Tibial nerve (tissue), 4 donors: ENCODE measurements at places on chromosomes 11 and 22. TPM values are rescaled to one million over a fixed set of nuclear protein-coding genes. Genes with fewer than 3 reads are reported as not detected.

Gene DDIAS
- 3.1 TPM for total RNA-seq

Gene TESMIN
- 0.42 TPM for total RNA-seq

- H3K4me3 ChIP-seq = no peak overlapping the region
- no peak overlapping the region for H3K27ac ChIP-seq
- DNase-seq = peak; percentile 65
- peaks cover 61% of the 10 kb centered on the region for H3K36me3 ChIP-seq
These were observed 18.4 kb downstream of the SELENOO start for GRCh38 chr22:50218996-50219727.

Gene EFEMP2
- total RNA-seq = 78.4 TPM

DNA sequence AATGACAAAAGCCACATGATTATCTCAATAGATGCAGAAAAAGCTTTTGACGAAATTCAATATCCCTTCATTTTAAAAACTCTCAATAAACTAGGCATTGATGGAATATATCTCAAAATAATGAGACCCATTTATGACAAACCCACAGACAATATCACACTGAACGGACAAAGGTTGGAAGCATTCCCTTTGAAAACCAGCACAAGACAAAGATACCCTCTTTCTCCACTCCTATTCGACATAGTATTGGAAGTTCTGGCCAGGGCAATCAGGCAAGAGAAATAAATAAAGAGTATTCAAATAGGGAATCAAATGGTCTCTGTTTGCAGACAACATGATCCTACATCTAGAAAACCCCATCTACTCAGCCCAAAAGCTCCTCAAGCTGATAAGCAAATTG, 52.0 kb downstream of the CASP12 start:
- no peak overlapping the region for H3K27ac ChIP-seq
- no peaks in the 10 kb centered on the region for H3K4me1 ChIP-seq
- H3K4me3 ChIP-seq = no peak overlapping the region
- H3K36me3 ChIP-seq = no peaks in the 10 kb centered on the region
- DNase-seq = no peak

DNA sequence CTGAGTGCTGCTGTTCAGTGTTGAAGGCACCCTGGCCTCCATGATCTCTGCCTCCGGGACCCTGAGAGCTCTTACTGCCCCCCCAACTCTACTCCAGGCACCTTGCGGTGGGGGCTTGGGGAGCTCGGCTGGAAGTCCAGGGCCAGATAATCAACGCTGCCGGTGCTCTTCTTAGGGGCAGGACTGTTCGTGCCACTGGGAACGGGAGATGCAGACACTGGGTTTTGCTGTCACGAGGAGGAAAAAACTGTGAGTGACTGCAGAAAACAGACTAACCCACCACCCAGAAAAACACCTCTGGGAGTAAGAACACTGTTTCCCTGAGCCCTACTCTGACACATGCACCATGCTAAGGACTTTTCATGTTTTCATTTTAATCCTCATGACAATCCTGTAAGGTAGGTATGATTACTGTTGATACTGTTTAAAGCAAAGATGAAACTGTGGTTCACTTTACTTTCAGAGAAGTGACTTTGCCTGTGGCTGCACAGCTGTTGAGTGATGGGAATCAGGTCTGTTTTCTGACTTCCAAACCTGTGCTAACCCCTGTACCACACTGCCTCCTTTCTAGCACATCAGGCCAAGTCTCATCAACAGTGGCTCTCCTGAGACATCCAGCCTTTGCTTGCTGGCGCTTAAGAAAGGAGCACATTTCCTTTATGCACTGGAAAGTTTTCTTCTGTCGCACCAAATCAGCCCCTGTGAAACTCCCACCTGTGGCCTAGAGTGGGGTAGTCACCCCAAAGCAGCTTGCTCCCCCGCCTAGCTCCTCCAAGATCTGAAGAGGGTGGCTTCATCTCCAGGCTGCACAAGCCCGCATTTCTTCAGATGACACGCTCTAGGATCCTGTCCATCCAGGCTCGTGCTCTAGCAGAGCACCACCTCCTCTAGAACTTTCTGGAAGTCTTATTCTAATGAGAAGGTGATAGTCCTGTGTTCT, 31.8 kb downstream of the USP35 start:
- H3K27ac ChIP-seq = no peak overlapping the region
- no peaks in the 10 kb centered on the region for H3K36me3 ChIP-seq
- DNase-seq = no peak
- no peaks in the 10 kb centered on the region for H3K27me3 ChIP-seq
- H3K4me3 ChIP-seq = no peak overlapping the region

DNA sequence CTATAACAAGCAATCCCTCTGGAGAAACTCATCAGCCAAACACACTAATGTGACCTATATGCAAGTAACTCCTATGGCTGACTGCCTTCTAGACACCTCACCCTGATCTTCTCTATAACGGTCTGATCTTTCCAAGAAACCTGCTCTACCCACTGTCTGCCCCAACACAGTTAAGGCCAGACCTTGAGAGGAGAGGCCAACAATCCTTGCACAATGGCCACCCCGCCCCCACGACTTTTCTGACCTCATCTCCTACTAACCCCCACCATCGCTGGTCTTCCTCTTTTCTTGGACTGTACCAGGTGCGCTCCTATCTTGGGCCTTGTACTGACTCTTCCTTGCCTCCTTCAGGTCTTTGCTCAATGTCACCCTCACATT, 12.5 kb downstream of the HIRA start:
- H3K27me3 ChIP-seq = no peaks in the 10 kb centered on the region
- no peak for DNase-seq
- H3K27ac ChIP-seq = no peak overlapping the region
- H3K4me1 ChIP-seq = no peaks in the 10 kb centered on the region
- H3K36me3 ChIP-seq = no peaks in the 10 kb centered on the region

Gene OR8D1
- total RNA-seq = not detected

Gene HTR3B
- total RNA-seq = not detected

DNA sequence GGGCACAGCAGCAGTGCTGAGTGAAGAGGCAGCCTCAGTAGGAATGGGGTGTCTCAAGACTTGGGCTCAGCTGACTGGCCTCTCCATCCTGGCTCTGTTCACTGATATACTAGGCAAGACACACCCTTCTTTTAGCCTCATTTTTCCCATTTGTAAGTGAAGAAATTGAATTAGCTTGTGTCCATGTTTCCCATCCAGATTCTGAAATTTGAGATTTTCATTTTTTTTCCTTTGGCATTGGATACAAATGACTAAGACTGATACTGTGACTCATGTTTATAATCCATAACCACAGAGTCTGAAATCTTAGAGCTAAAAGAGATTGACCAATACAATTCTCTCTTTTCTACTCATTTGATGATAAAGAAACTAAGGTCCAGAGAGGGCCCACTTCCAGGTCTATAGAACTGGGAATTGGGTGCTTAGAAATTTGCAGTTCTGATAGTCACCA, 110.9 kb downstream of the KCNC1 start:
- no peaks in the 10 kb centered on the region for H3K27me3 ChIP-seq
- H3K4me1 ChIP-seq = no peaks in the 10 kb centered on the region
- H3K4me3 ChIP-seq = no peak overlapping the region
- no peak for DNase-seq
- no peak overlapping the region for H3K27ac ChIP-seq

Gene PHF21B
- total RNA-seq = 0.90 TPM

DNA sequence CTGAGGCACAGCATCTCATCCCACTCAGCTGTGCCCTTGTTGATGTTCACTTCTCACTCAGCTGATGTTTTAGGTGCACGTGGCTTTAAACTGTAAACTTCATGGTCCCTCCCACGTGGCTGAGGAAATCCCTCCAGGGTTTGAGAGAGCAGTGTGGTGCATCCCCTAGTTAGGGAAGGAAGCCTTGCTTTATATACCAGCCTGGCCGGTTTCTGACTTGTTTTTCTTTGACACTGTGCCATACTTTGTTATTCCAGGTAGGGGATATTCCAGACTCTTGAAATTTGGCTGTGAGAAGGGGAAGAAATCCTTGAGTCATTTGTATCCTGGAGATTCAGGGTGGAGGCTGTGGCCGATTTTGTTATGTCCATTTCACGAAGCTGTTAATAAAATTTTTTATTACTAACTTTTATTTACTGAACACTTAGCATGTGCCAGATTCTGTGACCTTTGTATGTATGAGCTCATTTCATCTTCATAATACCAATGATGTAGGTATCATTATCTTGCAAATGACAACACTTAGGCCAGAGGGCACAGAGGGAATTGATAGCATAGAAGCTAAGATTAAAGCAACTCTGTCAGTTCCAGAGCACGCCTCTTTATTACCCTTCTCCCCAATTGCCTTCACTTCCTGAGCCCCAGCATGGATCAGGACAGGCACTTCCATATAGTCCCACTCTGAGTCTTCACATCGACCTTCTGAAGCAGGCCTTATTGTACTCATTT, 116.6 kb downstream of the NAV2 start:
- no peaks in the 10 kb centered on the region for H3K36me3 ChIP-seq
- peaks cover 9% of the 10 kb centered on the region for H3K4me1 ChIP-seq
- H3K27me3 ChIP-seq = no peaks in the 10 kb centered on the region
- H3K4me3 ChIP-seq = no peak overlapping the region

- H3K4me1 ChIP-seq = no peaks in the 10 kb centered on the region
- no peak for DNase-seq
- no peak overlapping the region for H3K27ac ChIP-seq
- H3K36me3 ChIP-seq = peaks cover 92% of the 10 kb centered on the region
These were observed 5.9 kb upstream of the CNTF start for GRCh38 chr11:58616594-58616993.

GRCh38 chr22:27459999-27460398, 341.6 kb downstream of the MN1 start:
- no peak overlapping the region for H3K27ac ChIP-seq
- DNase-seq = no peak
- H3K27me3 ChIP-seq = no peaks in the 10 kb centered on the region
- H3K4me1 ChIP-seq = no peaks in the 10 kb centered on the region
- no peak overlapping the region for H3K4me3 ChIP-seq

Gene GUCY1A2
- total RNA-seq = 8.0 TPM

Gene CSRP3
- total RNA-seq = not detected

DNA sequence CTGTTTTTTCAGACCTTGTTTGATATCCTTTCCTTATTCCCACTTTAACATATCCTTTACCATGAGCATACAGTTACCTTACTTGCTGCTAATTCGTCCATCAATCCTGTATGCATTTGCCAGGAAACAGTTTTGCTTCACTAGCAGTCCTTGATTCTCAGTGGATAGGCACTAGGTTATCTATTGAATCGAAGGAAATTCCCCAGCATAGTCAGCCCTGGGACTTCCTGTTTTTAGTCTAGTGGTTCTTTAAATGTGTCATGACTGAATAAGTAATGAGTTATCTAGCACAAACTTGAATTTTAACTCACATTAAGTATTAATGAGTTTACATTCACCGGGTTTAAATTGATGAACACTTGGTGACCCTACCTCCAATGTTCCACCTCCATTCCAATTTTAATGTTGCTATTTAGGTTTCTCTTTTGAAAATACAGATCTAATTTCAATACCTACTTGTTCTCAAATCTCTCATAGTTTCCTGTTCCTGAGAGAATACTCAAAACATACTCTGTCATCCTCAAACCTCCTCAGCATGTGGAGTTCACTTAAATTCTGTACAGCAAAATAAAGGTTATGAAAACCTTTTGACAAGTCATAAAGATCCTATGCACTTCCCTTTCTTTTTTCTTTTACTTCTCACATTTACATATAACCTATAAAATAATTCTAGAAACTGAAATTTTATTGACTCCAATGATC, 1375.1 kb upstream of the TENM4 start:
- no peaks in the 10 kb centered on the region for H3K27me3 ChIP-seq
- no peak for DNase-seq
- H3K4me3 ChIP-seq = no peak overlapping the region
- H3K4me1 ChIP-seq = no peaks in the 10 kb centered on the region
- no peak overlapping the region for H3K27ac ChIP-seq

- no peaks in the 10 kb centered on the region for H3K27me3 ChIP-seq
- no peak overlapping the region for H3K4me3 ChIP-seq
- H3K27ac ChIP-seq = no peak overlapping the region
- no peak for DNase-seq
- peaks cover 34% of the 10 kb centered on the region for H3K36me3 ChIP-seq
- no peaks in the 10 kb centered on the region for H3K4me1 ChIP-seq
These were observed 96.0 kb upstream of the PITPNB start for GRCh38 chr22:28015046-28015425.

Gene THOC5
- total RNA-seq = 65.9 TPM

Gene CATSPER1
- not detected for total RNA-seq

Gene MEI1
- total RNA-seq = under 0.01 TPM
